H54 (cell line): ENCODE measurements at places on chromosomes 4 and X.

DNA sequence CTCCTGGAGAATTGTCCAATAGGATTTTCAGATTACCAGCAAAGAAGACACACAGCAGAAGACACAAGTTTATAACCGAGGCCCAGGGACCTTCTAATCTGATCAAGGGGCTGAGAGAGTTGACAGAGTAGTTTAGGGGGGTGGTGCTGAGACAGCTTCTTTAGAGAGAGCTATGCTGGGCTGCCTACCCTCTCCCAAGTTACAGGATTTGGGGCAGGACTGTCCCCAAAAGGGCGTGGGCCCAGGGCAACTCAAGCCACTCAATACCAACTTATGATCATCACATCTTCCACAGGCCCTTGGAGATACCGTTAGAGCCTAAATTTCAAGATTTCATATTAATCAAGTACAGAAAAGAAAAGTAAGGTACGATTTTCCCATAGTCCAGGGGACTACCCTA lies 43.0 kb downstream of the PDHA1 start:
- DNase-seq = no peak

DNA sequence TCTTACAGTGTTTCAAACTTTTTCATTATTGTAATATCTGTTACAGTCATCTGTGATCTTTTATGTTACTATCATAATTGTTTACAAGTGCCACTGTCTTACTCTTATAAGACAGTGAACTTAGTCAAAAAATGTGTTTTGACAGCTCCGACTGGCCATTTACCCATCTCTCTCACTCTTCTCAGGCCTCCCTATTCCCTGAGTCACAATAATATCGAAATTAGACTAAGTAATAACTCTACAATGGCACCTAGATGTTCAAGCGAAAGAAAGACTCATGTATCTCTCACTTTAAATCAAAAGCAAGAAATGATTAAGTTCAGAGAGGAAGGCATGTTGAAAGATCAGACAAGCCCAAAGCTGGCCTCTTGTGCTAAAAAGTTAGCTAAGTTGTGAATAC lies 184.2 kb downstream of the CDS1 start:
- DNase-seq = no peak

DNA sequence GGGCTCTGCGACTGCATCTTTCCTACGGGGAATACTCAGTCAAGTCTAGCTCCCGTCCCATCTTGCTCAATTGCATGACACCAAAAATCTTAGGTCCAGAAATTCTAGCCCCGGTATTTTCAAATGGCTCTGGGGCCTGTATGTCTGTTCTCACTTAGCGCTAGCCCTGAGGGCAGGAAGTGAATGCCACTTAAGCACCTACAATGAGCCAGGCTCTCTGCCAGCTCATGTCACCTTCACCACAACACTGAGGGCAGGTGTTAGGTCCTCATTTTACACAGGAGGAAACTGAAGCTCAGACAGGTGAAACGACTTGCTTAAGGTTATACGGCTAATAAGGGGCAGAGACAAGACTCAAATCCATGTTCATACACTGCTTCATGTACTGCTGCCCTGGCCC lies 282.8 kb downstream of the PPP1R2C start:
- DNase-seq = no peak

GRCh38 chrX:111372086-111372485 lies 39.9 kb downstream of the DCX start:
- no peak for DNase-seq

- no peak for DNase-seq
Observed at GRCh38 chr4:31702326-31702725, 982.2 kb downstream of the PCDH7 start.

DNA sequence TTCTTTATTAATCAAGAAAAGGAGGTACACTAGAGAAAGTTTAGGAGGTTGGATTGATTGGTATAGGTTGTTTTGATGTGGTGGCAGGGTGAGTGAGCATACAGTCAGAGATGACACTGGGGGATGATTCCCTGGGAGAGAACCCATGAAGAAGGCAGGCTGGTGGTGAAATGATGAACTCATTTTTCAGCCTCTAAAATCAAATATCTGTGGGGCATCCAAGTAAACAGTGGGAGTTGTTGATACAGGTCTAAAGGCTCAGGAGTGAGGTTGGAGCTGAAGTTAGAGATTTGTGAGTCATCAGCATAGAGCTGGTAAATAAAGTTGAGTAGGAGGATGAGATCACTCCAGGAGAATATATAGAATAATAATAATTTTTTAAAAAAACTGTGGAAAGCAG lies 10.0 kb upstream of the AP1S2 start:
- no peak for DNase-seq

- no peak for DNase-seq
Observed at GRCh38 chr4:7365462-7366179, 69.1 kb downstream of the PSAPL1 start.

DNA sequence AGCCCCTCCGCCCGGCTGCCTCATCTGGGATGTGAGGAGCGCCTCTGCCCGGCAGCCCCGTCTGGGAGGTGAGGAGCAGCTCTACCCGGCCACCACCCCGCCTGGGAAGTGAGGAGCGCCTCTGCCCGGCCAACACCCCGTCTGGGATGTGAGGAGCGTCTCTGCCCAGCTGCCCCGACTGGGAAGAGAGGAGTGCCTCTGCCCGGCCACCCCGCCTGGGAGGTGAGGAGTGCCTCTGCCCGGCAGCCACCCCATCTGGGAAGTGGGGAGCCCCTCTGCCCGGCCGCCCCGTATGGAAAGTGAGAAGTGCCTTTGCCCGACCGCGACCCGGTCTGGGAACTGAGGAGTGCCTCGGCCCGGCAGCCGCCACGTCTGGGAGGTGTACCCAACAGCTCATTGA lies 74.3 kb upstream of the TNIP3 start:
- no peak for DNase-seq

GRCh38 chr4:70969076-70969475 lies 24.4 kb upstream of the DCK start:
- DNase-seq = no peak

- DNase-seq = peak; percentile 13
Observed at GRCh38 chr4:110196206-110196870, 2.1 kb downstream of the ELOVL6 start.

DNA sequence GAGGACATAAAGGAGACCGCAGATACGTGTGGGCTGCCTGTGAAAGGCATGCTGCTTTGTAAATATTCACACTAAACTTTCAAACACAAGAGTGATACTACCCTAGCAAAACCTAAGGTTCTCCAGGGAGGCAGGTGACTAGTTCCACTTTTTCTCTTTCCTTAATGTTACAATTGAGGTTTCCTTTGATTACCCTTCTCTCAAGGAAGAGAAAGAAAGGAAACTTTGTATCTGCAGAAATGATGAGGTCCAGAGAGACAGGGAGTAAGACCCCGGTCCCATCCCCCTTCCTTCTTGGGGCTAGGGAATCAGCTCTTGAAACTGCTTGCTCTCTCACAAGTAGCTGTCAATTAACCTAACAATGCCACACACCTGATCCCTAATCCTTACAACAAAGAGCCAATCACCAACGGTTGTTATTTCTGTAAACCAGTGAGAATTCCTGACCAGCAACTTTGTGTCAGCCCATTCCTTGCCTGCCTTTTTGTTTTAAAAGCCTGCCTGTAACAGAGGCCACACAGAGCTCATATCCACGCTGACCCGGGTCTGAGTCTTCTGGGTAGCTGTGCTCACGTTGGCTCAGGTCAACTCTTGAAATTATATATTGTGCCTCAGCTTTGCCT lies 754.8 kb upstream of the FRG1 start:
- no peak for DNase-seq

DNA sequence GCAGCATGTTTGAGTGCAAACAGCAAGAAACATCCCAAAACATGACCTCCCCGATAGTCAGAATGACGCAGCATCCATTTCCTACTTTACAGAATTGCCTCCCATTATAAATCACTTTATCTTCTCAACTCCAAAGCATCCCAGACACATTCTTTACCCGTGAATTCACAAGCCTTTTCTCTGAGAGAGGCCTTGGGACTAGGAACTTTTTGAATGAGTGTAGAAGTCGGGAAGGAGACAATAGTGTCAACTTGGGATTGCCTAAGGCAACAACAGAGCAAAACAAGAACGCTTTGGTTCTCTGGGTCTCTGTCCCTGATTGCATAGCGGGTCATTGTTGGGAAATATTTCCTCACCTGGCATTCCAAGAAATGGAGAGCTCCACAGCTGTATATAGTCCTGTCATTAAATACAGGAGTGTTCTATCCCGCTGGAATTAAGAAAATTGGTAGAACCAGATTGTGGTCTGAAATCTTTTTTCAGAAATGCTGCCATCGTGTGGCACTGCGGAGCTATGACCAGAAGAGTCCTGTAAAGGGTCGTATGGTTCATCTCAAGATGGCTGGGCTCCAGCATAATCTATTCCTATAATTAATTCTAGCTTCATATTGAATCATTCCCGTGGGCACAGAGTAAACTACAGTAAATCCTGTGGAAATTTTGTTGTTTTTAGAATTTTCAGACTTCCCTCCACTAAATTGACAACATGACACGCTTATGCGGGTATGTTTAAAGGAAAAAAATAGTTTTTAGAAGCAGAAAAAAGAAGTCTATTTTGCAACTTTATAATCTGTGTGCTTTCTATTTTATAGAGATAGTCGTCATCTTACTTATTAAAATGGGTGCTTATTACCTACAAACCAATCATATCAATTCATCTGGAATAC lies 2.0 kb upstream of the SPP1 start:
- no peak for DNase-seq

DNA sequence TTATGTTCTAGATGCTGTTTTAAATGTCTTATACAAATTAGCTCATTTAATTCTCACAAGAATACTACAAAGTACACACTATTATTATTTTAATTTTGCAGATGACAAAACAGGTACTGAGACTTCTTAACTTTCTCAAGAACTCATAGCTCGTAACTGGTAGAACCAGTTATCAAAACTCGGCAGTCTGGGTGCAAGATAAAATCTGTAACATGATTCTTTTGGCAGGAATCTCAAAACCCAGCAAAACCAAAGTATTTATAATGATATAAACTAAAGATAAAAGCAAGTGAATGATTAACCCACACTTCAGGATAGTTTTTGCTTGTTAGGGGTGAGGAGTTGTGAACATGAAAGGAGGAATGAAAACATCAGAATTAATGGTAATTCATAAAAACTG lies 27.6 kb downstream of the CLNK start:
- DNase-seq = no peak

DNA sequence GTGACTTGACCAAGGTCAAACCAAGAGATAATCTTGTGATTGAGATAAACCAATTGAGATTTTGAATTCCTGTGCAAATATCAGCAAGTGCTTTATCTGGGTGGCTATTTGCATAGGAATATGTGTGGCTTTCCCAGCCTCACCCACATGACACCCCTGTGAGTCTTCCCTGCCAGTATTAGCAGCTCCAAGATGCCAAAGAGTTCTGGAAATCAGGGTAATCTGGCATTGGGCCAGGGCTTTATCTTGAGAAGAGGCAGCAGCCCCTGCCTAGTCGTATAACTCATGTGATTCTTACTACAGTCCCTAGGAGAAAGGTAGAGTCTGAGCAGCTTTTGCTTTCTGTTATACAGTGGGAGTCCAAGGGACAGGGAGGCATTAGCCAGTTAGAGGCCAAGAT lies 87.7 kb downstream of the RLIM start:
- DNase-seq = no peak

DNA sequence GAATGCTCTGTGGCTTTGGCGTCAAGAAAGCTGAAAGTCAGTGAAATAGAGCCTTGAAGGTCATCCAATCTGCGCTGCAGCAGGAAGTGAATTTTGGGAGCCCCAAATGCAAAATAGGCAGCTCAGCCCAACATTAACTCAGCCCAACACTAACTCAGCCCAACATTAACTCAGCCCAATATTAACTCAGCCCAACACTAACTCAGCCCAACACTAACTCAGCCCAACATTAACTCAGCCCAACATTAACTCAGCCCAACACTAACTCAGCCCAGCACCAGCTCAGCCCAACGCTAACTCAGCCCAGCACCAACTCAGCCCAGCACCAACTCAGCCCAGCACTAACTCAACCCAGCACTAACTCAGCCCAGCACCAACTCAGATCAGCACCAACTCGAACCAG lies 71.5 kb downstream of the SORBS2 start:
- no peak for DNase-seq

- DNase-seq = no peak
Observed at GRCh38 chr4:4868758-4869723, 9.6 kb downstream of the MSX1 start.

- DNase-seq = no peak
Observed at GRCh38 chr4:2832309-2832980, 11.2 kb upstream of the ADD1 start.

DNA sequence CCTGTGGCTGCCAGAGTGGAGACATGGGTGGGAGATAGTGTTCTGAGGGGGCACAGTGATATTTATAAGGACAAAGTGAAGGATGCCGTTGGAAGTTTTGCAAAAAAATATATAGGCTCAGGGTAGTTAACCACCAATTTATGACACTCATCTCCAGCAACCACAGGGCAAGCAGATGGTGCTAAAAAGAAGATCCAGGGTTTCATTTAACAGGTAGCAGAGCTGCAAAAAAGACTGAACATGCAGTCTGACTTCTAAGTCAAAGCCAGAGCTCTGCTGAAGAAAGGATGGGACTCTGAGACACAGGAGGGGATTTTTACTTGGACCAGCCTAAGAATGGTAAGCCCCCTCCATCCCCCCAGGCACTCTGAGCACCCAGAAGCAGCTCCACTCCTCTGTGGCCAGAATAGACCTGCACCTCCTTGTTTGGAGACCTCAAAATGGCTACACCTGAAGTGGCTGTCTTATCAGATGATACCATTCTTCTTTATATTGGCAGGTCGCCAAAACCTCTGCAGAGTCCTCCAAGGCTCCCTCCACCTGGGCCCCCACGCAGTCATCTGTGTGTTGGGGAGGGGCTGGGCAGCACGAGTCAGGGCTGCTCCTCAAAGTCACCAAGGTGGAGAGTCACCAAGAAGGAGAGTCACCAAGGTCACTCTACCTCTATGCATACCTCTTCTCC lies 161.4 kb upstream of the FAM9B start:
- no peak for DNase-seq

DNA sequence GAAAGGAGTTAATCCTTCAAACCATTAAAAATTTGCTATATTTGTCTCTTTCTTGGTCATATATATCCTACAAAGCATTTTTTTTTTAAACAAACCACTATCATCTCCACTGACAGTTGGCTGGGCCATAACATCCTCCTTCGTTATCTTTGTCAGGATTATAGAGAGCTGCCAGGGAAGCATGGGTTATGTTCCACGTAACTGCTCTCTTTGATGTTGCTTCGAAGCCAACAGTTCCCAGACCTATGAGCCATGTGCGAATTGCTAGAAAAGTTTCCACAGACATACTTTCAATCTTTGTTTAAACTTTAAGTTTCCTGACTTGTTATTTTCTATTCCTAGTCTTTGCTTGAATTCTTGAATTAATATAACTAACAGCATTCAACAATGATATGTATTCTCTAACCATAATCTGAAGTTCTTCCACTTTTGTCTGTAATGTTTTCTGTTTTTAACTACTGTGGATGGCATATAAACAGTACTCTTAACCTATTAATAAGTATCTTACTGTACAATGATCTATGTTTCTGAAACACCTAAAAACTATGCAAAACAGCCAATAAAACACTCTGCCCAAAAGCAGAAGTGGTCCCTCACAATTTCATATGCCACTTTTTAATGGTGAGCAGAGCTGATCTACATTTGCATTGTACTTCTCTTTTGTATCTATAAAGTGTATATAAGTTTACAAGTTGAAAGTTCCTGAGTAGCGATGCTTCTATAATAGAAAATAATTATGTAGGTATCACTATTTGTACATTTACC lies 37.9 kb downstream of the EREG start:
- no peak for DNase-seq
